Breast epithelium (tissue), 4 donors: ENCODE measurements at places on chromosomes 7 and 10. TPM values are rescaled to one million over a fixed set of nuclear protein-coding genes. Genes with fewer than 3 reads are reported as not detected.
A peak's percentile ranks its signal among the peaks of the same experiment; 100 is the strongest.

- no peak for DNase-seq
Observed at GRCh38 chr10:21751341-21752310, 217.6 kb downstream of the MLLT10 start.

GRCh38 chr7:151081170-151082101 is 827 bp upstream of the FASTK start:
- DNase-seq, result no peak

DNA sequence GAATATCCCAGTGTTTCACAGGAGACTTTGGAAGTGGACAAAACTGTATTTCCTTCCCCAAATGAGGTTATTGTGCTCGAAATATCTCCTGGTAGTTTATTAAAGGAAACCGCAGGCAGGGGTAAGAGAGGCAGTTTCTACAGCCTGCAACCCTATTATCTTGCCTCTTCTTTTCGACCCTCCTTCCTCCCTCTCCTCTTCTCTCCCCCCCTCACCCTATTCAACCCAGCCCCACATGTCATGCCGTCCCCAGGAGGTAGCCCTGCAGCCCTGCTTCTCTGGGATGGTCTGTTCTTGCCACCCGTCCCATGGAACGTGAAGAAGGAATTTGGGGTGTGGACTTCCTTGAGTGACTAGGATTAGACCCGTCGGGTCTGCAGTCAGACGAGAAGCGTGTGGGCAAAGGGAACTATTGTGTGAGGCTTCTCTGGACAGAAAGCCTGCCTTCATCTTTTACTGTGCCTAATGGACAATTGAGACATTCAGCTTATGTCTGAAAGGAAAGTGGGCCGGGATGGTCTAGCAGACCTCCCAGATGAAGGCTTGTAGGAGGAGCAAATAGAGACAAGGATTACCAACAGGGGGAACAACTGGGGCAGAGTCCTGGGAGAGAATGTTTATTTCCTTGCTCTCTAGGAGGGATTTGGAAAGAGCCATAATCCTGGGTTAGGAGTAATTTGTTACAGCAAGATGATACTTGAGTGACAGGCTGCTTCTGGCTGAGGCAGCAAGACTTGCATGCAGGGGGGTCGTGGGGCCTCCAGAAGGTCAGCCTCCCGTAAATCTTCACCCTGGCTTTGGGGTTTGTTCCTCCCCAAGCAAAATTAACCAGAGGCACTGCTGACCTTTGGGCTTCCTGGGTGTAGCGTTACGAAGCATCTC is 77.8 kb downstream of the TCF7L2 start:
- DNase-seq, result no peak

DNA sequence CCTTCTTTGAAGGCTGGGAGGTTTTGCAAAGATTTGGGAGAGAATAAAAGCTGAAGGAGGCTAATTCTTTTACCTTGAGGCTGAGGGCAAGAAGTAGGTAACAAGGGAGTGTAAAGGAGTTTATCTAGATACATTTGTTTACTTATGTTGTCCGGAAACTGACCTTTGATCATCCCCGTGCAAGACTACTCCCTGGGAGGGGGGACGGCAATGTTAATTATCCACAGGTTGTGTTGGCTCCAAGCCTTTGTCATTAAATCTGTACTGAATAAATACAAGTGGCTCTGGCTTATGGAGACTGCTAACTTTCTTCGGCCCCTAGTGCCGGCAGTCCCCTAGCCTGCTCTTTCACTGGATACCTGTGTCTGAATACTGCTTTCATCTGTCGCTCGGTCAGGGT is 1250.6 kb upstream of the LRRTM3 start:
- no peak for DNase-seq

- DNase-seq, result no peak
Observed at GRCh38 chr7:44808914-44809393, 12.5 kb downstream of the PPIA start.

DNA sequence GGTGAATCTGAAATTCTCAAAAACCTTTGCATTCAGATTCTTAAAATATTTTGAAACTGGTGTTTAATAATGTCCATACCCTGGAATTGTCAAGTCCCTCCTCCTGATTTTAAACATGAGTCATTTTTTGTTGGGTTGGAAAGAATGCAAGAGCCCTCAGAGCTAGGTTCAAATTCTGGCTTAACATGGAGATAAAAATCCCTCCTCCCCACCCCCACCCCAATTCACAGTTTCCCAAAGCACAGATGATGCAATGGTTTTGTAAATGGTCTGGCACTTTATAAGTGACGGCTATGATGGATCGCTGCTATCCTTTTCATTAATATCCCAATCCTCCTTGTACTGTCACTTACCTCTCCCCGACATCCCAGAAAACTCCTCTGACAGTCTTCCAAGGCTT is 332.8 kb downstream of the PLXNA4 start:
- no peak for DNase-seq

GRCh38 chr10:36050763-36051499 is 408.8 kb upstream of the FZD8 start:
- no peak for DNase-seq

DNA sequence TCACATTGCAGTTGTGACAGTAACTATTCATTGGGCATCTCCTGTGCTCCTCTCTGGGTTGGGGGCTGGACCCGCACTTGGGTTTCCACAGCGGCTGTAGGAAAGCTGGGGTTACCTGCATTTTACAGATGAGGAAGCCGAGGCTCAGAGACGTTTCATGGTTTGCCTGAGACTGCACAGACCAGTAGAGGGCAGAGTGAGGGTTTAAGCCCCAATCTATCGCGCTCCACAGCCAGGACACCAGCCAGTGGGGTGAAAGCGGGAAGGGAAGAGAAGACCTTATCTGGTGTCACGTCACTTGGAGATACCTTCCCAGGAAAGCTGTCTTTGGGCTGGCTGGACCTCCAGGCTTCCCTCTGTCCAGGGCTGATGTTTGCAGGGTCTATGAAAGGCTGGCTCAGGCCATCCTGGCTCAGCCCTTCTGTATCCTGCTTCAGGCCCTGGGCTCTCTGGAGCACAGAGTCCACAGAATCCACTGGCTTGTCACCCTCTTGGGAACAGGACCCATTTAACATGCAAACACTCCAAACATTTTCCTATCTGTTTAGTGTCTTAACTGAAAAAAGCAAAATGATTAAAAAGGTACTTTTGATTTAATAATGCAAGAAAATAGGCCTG is 167.7 kb downstream of the EMX2 start:
- no peak for DNase-seq

GRCh38 chr7:111741811-111742240 is 179.5 kb upstream of the IMMP2L start:
- DNase-seq, result peak; percentile 32

- no peak for DNase-seq
Observed at GRCh38 chr7:133859871-133860450, 267.2 kb upstream of the LRGUK start.

DNA sequence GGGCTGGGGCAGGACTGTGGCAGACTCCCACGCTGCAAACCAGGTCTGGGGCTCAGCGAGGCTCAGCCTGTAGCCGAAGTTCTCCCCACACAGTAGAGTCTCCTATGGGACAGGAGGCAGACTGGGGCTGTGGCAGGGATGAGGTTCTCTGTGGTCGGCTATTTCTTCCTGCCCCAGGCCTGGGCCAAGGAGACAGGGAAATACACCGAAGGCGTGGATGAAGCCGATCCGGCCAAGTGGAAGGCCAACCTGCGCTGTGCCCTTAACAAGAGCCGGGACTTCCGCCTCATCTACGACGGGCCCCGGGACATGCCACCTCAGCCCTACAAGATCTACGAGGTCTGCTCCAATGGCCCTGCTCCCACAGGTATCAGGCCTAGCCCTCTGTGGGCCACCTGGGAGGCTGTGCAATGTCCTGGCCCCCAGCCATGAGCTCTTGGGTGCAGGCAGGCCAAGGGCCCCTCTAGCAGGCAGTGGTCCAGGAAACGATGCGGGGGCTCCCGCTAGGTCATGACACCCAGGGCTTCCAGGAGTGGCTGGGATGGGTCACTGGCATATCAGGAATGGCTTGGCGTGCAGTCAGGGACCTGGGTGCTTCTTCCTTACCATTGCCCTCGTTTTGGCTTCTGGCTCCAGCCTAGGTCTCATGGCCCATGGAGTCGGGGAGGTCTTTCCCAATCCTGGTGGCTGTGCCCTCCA is 8.1 kb downstream of the IRF5 start:
- DNase-seq, result no peak

DNA sequence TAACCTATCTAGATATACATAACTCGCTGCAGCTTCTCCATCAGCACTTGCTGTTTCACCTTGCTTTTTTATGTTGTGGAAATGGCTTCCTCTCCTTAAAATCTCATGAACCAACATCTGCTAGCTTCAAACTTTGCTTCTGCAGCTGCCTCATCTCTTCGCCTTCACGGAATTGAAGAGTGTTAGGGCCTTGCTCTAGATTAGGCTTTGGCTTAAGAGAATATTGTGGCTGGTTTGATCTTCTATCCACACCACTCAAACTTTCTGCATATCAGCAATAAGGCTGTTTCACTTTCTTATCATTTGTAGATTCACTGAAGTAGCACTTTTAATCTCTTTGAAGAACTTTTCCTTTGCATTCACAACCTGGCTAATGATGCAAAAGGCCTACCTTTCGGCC is 49.2 kb upstream of the AGR3 start:
- no peak for DNase-seq

GRCh38 chr7:80450621-80451308 is 61.1 kb downstream of the GNAT3 start:
- no peak for DNase-seq

GRCh38 chr10:5461203-5461588 is 38.2 kb downstream of the CALML5 start:
- no peak for DNase-seq

GRCh38 chr7:116731023-116731395 is 59.0 kb downstream of the MET start:
- DNase-seq, result no peak

DNA sequence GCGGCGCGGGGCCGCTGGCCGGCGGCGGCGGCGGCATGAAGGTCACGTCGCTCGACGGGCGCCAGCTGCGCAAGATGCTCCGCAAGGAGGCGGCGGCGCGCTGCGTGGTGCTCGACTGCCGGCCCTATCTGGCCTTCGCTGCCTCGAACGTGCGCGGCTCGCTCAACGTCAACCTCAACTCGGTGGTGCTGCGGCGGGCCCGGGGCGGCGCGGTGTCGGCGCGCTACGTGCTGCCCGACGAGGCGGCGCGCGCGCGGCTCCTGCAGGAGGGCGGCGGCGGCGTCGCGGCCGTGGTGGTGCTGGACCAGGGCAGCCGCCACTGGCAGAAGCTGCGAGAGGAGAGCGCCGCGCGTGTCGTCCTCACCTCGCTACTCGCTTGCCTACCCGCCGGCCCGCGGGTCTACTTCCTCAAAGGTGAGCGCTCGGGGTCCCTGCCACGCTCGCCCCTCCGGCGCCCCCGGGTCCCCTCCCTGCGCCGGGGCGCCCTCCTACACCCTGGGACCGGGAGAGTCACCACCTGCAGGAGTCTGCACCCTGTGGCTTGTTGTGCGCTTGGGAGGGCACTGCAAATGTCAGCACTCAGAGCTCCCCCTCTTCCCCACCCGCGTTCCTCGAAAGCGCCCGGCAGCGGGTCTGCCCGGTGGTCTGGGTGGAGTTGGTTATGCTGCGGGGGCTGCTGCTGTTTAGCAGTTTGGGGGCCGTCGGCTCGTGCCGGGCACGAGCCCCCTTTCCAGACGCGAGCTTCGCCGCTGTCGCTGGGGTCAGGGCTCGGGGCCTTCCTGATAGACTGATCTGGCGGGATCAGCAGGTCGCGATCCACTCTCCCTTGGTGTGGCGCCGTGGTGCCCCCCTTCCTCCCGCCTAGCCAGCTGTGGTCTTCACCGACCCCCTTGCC is 627 bp downstream of the DUSP5 start:
- peak; percentile 61 for DNase-seq

DNA sequence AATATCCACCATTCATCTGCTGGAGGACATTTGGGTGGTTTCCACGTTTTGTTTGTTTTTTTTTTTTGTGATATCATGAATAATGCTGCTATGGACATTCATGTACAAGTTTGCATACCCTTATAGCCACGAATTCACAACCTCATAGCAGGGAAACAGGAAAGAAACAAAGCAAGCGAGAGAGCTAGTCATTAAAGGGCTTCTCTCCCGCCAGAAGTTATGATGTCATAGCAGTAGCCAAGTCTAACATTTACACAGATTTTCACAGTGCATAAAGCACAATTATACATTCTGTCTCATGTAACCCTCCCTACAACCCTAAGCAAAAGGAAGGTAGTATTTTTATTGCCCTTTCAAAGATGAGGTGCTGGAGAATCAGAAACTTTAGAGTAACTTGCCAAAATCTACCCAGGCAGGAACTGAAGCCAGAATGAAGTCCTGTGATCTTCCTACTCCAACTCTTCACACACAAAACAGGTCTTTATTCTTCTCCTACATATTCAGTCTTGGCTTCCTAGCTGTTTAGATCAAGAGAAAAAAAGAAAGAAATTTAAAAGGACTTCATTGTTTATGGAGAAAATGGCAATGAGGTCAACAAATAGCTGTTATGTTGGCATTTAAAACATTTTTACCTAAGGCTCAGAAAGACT is 33.9 kb upstream of the GPAM start:
- DNase-seq, result no peak

Gene NOS3
- 3.8 TPM for total RNA-seq
